ENCODE measurements at places on chromosomes 4 and X.

GRCh38 chr4:99405433-99406115, 29.6 kb downstream of the ADH7 start:
- DNase-seq: peak; percentile 8

- no peak for DNase-seq
These were observed 48.8 kb downstream of the RPS6KA3 start for GRCh38 chrX:20217906-20218305.

DNA sequence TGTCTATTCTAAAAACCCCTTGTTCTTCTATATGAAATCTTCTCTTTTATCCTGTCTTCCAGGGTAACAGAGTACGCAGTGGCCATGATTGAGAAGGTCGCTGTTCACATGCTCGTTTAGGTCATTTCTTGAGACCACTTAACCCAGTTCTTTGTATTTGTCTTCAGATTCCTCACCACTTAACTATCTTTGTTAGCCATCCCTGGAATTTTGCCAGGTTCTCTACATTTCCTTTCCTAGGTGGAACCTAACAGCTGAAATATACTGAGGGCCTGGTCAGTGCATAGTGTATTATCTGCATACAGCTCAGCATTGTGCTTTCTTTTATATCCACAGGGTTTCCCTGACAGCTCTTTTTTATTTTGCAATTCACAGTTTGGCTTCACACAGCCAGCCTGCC, 148.9 kb upstream of the GALNT7 start:
- no peak for DNase-seq

- DNase-seq: no peak
These were observed 207.2 kb upstream of the NPY2R start for GRCh38 chr4:155001251-155001650.

DNA sequence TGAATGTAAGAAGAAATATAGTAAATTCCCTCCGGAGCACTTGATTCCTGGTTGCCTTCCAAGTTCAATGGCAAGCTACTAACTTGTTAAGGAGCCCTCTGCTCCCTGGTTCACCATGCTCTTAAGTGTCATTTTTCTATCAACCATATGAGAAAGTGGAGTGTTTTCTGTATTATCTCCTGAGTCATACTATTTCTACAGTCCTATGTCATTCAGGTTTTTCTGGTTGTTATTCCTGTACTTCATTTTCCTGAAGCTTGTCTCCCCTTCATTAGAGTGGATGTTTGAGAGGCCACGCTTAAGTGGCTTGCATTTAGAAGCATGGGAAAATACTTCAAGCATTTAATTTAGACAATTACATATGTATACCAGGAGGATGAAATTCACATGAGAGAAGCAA, 14.7 kb upstream of the EPGN start:
- DNase-seq: no peak

GRCh38 chrX:112759966-112760365, 80.2 kb upstream of the LHFPL1 start:
- DNase-seq: no peak

- no peak for DNase-seq
These were observed 12.7 kb upstream of the ZNF330 start for GRCh38 chr4:141207961-141208360.

Data from T-helper 1 cell (primary cell).